ENCODE measurements at places on chromosomes 7 and 10.

- DNase-seq: peak; percentile 6
These were observed 224.7 kb downstream of the INHBA start for GRCh38 chr7:41478187-41478586.

DNA sequence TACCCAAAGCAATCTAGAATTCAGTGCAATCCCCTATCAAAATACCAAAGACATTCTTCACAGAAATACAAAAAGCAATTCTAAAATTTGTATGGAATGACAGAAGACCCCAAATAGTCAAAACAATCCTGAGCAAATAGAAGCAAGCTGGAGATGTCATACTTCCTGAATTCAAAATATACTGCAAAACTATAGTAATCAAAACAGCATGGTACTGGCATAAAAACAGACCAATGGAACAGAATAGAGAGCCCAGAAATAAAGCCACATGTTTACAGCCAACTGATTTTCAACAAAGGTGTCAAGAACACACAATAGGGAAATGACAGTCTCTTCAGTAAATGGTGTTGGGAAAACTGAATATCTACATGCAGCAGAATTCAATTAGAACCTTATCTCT, 124.1 kb upstream of the AGK start:
- DNase-seq: no peak

DNA sequence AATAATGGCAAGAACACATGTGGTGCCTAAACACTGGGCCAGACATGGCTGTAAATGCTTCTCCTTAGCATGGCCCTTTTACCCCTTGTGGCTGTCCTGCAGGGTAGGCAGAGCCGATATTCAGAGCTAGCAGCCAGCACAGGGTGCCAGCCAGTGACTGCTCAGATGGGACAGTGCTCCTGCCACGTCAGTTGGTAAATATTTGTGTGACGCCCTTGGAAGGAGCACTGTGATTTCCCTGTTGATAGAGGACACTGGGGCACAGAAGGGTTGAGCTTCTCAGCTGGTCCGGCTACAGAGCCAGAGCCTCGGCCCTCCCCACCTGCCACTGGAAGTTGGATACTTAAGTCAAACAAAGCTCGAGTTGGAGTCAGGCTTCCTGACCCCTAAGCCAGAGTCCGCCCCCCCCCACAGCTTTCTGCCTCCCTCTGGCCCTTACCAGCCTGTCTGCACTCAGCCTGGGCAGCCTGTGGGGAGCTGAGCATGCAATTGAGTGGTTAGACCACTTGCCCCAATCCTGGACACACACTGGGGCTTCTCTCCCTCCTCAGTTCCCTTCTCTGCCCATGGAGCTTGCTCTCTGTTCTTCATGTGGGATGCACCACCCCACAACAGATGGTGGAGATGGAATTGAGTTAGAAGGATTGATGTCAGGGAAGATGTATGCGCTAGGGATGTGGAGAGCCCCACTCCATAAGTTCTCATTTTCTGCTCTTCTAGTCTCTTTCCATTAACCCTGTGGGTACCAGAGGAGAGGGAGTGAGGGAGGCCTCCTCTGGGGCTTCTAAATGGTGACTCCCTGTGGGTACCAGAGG, 350.8 kb downstream of the PLXNA4 start:
- DNase-seq: no peak

GRCh38 chr7:112290065-112290464, 83.6 kb downstream of the ZNF277 start:
- DNase-seq: no peak

DNA sequence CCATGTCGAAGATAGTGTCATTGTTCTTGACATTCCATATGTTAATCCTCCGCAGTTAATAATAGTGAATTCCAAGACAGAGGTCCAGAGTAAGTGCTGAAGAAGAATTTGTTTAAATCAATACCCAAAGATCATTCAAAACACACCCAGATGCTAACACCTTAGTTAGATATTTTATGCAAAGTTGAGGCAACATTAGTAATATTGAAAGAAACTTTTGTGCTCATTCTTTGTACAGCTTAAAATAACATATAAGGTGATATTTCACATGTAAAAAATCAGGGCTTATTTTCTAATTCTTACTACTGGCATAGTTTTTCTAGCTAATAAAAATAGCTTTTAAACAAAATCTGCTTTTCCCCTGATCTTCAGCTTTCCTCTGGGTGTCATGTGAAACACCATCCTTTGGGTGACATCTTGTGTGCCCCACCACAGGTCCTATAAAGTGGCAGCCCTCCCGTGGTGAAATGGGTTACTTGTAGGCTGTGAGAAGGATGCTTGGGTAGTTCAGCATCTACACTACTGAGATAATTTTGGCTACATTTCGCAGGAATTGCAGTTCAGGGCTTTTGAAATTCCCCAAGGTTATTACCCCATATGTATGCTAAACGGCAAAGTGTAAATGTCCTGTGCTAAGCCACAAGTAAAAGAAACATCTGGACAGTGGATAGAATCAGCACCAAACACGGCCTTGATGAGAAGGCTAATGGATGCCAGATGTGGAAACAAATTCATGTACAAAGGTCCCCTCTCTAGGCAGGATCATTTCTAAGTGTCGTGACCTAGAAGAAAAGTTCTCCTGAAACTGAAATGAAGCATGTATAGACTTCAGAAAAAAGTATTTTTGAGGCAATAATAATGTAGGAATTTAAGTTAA, 105.4 kb downstream of the GRM3 start:
- DNase-seq: no peak

DNA sequence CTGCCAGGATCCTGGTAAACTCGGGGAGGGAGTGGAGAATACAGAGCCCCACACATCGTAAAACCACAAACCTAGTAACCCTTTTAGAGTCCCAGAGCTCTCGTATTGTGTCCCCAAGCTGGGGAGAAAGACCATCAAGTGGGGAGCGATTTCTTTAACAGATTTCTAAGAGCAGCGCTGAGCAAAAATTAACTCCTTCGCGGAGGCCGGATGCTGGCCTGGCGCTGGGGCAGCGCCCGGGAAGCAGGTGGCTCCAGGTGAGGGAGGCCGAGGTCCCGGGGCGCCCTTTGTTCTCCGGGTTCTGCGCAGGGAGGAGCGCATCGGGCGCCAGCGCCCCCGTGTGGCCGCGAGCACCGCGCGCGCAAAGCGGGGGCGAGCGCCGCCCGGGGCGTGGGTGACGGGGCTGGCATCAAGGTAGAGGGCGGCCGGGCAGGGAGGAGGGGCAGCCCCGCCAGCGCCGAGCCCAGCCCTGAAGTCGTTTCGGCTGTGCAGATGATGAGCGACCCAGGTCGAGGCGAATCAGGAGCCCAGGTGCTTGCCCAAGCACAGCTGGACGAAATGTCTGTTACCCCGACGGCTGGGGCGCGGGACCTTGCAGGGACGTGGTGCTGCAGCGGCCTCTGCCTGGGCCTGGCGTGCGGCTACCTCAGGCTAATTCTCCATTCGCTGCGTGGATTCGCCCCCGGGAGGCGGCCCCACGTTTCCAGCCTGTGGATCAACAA, 10.4 kb upstream of the FGFR2 start:
- peak; percentile 32 for DNase-seq

DNA sequence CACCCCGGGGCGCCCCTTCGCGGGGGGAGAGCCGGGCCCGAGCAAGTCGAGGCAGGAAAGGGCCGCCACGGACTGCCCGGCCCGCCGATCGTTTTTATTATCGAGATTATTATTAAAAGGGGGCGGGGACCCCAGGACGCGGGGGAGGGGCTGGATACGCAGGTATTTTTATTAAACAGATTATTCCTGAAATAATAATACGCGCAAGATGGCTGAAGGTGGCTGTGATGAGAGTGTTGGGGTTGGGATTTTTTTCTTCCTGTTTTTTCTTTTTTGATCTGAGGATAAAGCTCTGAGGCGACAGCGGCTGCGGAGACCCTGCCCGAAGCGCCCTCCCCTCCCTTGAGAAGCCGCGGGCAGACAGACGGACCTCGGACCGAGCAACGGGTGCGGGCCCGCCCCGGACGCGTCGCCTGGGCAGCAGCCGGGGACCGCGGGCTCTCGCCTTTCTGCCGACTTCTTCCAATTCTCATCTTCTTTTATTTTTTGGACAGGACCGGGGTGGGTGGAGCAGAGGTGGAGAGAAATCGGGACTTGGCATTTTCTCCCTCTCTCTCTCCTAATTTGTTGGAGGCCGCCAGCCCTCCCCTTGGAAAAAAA, 1.4 kb upstream of the TRIM8 start:
- peak; percentile 26 for DNase-seq

GRCh38 chr10:12768156-12769100, 233.1 kb downstream of the CCDC3 start:
- no peak for DNase-seq

DNA sequence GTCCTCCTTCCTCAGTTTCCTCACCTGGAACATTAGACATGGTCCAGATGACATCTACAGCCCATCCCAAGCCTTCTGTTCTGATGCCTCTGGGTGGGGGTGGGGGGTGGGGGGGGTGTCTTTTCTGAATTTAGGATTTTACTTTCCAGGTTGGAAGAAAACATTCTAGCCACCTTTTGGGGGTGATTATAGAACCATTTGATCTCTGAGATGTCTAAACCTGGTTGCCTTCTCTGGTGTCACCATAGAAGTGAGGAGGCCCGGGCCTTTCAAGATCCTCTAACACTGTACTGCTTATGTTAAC, 411.0 kb upstream of the ZMIZ1 start:
- no peak for DNase-seq

GRCh38 chr7:23234569-23235296, 11.8 kb upstream of the GPNMB start:
- DNase-seq: no peak

- DNase-seq: no peak
These were observed 967.1 kb downstream of the PCDH15 start for GRCh38 chr10:53833908-53834307.

DNA sequence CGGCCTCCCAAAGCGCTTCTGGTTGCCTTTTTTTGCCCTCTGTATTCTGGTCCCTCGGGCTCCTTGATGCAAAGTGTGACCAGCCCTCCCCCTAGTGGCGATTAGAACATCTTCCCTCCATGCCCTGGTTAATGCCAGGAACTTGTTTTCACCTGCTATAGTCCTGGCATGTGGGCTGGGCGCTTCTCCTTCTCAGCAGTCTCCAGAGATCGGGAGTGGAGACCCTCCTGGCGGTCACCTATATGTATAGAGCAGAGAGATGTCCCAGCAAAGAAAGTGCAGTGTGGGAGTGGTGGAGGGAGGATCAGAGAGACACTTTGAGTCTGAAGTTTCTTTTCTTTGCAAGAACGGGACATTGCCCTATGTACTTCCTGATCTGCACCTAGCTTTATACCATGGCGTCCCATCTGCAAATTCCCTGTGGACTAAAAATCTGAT, 264.1 kb downstream of the OTUD1 start:
- peak; percentile 62 for DNase-seq

GRCh38 chr10:53744746-53745145, 972.2 kb upstream of the MBL2 start:
- DNase-seq: no peak

GRCh38 chr10:34164029-34164428, 651.1 kb downstream of the PARD3 start:
- DNase-seq: no peak

- no peak for DNase-seq
These were observed 112.8 kb upstream of the LANCL2 start for GRCh38 chr7:55252386-55252785.

DNA sequence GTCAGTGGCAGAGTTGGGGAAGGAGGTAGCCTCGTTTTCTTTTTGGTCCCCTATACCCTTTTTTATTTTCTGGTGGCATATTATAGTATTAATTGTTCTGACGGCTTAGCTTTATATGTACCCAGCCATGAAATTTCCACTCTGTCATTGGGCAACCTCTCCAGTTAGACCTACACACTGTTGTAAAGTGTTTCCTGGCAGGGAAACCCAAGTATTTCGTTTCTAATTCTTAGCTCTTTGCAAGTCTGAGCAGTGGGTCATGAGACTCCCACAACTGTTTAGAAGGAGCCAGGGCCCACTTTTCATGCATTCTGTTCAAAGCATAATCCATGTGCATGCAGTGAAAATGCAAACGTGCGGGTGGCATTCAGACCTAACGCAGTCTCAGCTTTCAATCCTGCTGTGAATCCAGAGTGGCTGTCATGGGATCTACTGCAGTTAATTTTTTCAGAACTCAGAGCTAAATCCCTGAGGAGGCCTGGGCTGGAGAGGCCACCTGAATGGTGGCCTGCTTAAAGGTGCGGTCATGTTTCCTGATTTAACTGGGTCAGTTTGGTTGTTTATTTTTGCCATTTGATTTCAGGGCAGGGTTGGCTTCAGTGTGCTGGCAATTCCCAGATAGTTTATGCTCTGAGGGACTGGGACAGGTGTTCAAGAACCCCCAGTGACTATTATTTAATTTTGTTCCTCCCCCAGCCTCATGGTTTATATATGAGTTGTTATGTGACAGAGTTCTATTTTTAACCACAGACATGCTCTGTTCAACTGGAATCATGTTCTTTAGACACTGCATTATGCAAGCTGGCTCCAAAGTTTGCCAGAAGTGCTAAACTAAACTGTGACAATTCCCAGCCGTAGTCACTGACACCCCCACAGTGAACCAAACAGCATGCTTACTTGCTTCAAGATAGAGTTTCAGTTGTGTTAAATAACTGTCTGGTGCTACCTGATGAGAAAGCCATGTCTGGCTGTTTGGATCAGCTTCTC, 27.4 kb upstream of the SYPL1 start:
- no peak for DNase-seq

- DNase-seq: no peak
These were observed 20.9 kb downstream of the PSPH start for GRCh38 chr7:56030340-56030739.

GRCh38 chr10:132423966-132424861, 27.2 kb downstream of the PWWP2B start:
- DNase-seq: no peak

- no peak for DNase-seq
These were observed 56.0 kb downstream of the NKX6-2 start for GRCh38 chr10:132729810-132730572.

GRCh38 chr10:71603150-71603549, 116.4 kb downstream of the C10orf105 start:
- DNase-seq: no peak

DNA sequence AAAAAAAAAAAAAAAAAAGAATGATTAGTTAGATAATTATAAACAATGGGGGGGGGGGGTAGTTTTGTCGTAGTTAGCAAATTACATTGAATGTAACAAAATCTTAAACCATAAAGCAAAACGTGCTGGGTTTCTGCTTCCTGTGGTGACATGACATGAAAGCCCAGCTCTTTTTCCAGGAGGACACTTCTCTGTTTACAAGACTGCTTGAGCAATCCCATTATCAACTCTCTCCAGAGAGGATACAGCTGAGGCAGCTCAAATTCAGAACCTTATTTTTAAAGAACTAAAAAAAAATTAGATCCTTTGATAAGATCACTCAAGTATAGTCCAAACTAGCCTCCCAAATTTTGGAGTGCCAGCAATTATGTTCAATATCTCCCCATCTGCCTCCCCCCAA, 58.6 kb downstream of the ADRB1 start:
- DNase-seq: no peak

DNA sequence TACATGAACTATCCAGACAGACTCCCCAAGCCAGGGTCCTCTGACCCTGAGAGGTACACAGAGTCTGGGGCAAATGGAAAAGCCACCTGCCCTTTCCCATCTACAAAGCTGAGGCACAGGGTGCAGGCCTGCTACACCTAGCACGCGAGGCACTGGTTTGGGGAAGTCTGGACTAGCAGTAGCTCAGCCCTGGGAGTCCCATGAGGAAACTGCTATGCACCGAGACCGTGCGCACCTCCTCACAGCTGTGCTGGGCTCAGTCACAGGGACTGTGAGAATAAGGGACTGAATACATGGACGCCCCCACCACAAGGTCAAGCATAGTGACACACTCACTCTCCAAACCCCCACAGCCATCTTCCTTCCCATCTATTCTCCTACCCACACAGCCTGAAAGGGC, 8.2 kb downstream of the MAT1A start:
- DNase-seq: no peak

- no peak for DNase-seq
These were observed 77.1 kb downstream of the CARD11 start for GRCh38 chr7:2966466-2967078.

Data from activated CD4-positive, alpha-beta T cell treated with anti-CD3 and anti-CD28 coated beads, Interleukin-2, Interleukin-4, amounts not matched to agents 100 ng/mL and 50 ng/mL, durations not matched to agents 16 hours and 8 hours (primary cell).